8988T (cell line): ENCODE measurements at places on chromosomes 6 and 20.

GRCh38 chr6:11368760-11369159 lies 136.3 kb upstream of the NEDD9 start:
- no peak for DNase-seq

- DNase-seq: no peak
These were observed 200.3 kb upstream of the QKI start for GRCh38 chr6:163214259-163214658.

DNA sequence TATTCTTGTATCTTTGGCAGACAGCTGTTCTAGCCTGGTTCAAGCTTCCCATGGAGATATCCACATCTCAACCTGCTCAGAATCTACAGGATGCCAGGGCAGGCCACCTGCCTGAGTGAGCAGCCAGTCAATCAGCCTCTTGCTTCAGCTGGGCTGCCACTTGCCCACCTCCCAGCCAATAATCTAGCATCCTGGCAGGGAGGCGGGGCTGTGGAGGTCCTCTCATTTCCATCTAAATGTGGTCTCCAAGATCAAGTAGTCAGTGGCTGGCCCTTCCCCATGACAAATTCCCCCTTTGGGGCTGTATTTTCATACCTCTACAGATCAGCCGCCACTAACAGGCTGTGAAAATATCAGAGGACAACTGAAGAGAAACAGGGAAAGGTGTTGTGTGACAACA lies 33.0 kb upstream of the SPDEF start:
- no peak for DNase-seq

- no peak for DNase-seq
These were observed 26.4 kb downstream of the RMND1 start for GRCh38 chr6:151425561-151425960.

DNA sequence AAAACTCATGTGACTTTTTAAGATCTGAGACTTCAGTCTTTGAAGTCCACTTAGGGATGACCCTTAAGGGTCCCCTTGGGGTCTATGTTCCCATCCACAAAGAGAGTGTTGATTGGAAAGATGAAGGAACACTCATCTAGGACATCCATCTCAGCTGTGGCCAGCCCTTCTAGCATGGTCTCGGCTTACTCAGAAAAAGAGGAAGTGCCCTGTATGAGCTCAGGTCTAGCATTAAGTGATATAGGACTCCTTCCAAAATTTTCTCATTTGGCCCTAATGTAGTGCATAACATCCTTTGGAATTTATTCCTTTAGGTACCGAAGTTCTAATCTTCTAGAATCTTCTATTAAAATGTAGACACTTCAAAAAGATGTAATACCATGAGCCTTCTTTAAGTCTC lies 77.4 kb downstream of the NDUFAF5 start:
- DNase-seq: no peak

- no peak for DNase-seq
These were observed 35.7 kb downstream of the MGME1 start for GRCh38 chr20:18004384-18005031.

GRCh38 chr20:58473453-58474425 lies 41.5 kb downstream of the APCDD1L start:
- no peak for DNase-seq

DNA sequence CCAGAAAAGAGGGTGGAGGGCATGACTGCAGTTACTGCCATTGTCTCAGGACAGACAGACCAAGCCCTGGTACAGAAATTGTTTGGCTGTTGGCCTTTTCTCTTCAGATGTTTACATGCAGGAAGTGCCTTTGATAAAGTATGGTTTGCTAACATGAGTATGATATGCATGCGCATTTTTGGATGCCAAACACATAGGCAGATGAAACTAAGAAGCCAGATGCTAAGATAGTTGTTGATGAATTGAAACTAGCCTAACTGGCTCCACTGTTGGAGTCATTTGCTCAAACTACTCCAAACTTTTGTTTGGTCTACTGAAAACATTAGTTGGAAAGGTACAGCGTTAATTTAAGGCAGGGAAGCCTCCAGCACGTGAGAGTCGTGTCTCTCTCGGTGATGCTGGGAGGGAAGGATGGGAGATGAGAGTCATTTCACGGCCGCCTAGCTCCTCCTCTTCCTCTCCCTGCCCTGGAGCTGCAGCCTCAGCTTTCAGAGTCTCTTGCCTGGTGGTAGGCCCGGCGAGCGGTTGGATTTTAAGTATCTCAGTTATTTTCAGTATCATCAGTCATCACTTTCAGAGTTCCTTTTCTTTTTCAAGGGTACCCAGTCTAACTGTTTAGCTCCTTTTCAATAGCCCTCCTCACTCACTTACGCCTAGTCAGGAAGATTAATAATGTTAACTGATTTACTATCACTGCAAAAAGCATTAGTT lies 29.7 kb downstream of the RREB1 start:
- no peak for DNase-seq

- DNase-seq: no peak
These were observed 59.2 kb upstream of the THBS2 start for GRCh38 chr6:169312658-169313346.

GRCh38 chr6:45132658-45133294 lies 195.4 kb upstream of the RUNX2 start:
- DNase-seq: no peak

DNA sequence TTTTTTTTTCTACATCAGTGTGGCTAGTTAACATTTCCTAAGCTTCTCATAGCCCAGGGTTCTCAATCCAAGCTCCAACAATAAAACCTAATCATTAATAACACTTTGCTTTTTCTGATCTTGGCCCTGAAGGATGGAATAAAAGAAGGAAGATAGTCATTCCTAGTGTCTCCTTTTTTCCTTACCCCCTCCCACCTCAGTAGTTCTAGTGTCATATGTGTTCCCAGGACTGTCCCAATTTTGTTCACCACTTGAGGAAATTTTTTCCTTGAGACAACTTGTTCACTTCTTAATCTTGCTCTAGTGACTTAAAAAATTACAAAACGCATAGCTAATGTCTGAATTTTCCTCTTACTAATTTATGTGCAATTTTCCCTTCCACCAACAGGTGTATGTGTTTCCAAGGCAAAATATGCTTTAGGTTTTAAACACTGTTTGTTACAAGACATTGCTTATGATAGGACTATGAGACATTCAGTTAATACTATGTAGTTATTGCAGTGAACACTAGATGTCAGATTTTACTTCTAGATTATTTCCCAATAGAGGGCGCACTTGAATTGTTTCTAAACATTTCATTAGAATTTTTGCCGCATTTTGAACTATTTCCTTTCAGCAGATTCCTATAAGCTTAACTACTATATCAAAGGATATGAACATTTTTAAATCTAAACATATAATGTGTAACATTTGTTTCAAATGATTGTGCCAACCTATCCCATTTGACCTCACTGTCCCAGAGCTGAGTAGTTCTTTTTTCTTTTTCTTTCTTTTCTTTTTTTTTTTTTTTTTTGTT lies 18.5 kb upstream of the C6orf141 start:
- DNase-seq: no peak

GRCh38 chr6:132354517-132355167 lies 46.6 kb downstream of the MOXD1 start:
- no peak for DNase-seq

DNA sequence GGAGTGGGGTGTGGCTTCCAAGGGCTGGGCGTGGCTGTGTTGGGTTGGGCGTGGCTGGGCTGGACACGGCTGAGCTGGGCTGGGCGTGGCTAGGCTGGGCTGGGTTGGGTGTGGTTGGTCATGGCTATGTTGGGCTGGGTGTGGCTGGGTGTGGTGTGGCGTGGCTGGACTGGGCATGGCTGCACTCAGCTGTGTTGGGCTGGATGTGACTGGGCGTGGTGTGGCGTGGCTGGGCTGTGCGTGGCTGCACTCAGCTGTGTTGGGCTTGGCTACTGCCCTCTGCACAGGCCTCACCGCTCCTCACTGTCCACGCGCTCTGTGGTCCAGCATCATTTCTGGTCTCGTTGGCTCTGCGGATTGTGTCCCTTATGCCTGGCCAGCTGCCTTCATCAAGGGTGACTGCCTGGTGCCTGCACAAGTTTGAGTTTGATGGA lies 43.5 kb upstream of the SLCO4A1 start:
- DNase-seq: peak; percentile 55

DNA sequence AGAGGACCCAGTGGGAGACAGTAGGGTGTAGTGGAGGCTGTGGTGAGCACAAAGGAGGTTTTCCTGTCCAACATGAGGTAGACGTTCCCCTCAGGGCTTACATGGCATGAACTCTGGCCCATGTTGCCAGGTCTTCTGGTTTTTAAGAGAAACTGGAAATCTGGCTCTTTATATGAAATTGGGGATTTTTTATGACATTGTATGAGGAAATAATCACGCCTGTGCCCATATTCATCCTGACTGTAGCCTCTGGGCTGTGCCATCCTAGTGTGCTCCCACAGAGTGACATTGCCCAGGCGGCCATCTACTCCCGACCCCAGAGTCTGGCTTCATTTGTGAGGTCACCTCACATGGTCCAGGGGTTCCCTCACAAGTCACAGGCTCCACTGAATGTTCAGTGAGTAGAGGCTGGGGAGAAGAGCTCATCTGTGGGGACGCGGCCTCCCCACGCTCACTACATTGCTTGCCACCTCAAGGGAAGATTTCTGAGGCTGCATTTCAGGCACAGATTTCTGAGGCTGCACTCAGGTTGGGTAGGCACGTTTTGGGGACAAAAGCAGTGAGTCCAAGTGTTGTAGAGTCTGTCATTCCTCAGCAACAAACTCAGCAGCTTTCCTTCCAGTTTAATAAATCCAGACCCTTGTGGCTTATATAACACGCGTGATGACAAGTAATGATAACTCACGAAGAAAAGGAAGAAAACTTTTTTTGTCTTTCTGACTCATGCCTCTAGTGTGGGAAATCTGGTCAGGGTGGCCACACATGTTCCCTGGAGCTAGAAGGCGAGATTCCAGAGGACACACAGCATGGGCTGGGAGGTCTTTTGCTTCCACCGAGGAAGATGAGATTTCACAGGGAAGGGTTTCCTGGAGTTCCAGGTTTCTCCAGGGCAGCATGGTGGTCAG lies 41.7 kb downstream of the SLC24A3 start:
- DNase-seq: no peak
